Peyer's patch (tissue), 4 donors: ENCODE measurements at places on chromosomes 11 and 22. TPM values are rescaled to one million over a fixed set of nuclear protein-coding genes. Genes with fewer than 3 reads are reported as not detected.

The NRIP3 gene
- total RNA-seq: not detected

The NXPE1 gene
- total RNA-seq: 23.2 TPM

The SERHL2 gene
- total RNA-seq: 11.6 TPM

The CTSC gene
- 66.8 TPM for total RNA-seq

The RHOD gene
- total RNA-seq: 9.9 TPM

The MB gene
- 8.8 TPM for total RNA-seq

The RTN4RL2 gene
- total RNA-seq: 1.2 TPM

The VPREB1 gene
- not detected for total RNA-seq

The CENPM gene
- total RNA-seq: 15.6 TPM
